Activated CD4-positive, alpha-beta T cell treated with anti-CD3 and anti-CD28 coated beads, Interleukin-2, amount 10 ng/mL, durations not matched to agents 24 days and 14 days (primary cell): ENCODE measurements at places on chromosomes 12 and 14.

- DNase-seq: no peak
These were observed 66.5 kb downstream of the PLEKHG7 start for GRCh38 chr12:92769124-92769901.

- no peak for DNase-seq
These were observed 437.3 kb downstream of the TMEM132D start for GRCh38 chr12:129466499-129466898.

GRCh38 chr12:98194591-98194990 lies 320.8 kb upstream of the TMPO start:
- no peak for DNase-seq

DNA sequence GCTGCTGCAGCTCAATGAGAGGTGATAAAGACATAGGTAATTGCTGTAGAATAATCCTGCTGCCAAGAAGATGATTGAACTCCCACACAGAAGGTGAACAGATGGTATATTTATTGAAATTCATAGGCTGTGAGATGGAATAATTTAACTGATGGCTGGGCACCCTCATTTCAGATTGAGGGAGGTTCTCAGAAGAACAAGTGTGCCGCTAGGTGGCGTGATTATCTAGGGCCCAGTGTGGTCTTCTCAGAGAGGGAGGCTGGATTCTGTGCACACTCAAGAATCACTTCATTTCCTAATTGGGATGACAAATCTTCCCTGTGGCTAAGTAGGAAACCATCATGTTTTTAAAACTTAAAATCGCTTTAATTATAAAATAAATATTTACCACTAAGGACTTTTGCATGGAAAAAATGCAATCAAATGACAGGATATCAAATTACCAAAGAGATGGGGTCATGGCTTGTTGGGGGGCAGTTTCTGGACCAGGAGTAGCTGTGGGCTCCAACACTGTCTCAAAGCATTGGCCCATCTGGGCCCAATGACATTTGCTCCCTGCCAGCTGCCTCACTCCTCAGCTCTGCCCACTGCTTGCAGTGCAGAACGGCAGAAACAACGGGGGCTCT lies 132.3 kb downstream of the SNAPC1 start:
- peak; percentile 85 for DNase-seq

GRCh38 chr12:114408886-114409851 lies 3.2 kb upstream of the TBX5 start:
- DNase-seq: no peak

GRCh38 chr14:63855281-63855680 lies 2.5 kb downstream of the SYNE2 start:
- DNase-seq: no peak
